ENCODE measurements at places on chromosomes 6 and 20. TPM values are rescaled to one million over a fixed set of nuclear protein-coding genes. Genes with fewer than 3 reads are reported as not detected.
A peak's percentile ranks its signal among the peaks of the same experiment; 100 is the strongest.

GRCh38 chr6:155275808-155276480 is 12.1 kb downstream of the CLDN20 start:
- no peak for DNase-seq
- no peaks in the 10 kb centered on the region for H3K27me3 ChIP-seq
- no peak overlapping the region for H3K4me3 ChIP-seq
- H3K36me3 ChIP-seq, result peaks cover 25% of the 10 kb centered on the region
- H3K27ac ChIP-seq, result no peak overlapping the region
- H3K4me1 ChIP-seq, result peaks cover 4% of the 10 kb centered on the region

DNA sequence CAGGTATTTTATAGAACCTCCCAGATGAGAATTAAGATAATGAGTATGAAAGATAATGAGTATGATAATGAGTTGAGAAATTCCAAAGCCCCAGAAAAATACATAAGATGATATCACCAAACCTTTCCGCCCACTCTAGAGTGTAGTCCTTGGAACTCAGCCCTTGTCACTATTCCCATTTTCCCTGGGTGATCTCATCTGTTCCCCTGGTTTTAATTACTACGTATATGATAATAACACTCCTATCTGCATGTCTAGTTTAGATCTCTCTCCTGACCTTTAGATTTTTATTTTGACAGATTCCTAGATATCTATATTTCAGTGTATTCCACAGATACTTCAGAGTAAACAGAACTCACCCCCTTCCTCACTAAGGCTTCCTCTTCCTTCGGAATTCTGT is 51.0 kb upstream of the ASIP start:
- peaks cover 9% of the 10 kb centered on the region for H3K4me1 ChIP-seq
- H3K36me3 ChIP-seq, result no peaks in the 10 kb centered on the region
- DNase-seq, result no peak
- H3K4me3 ChIP-seq, result no peak overlapping the region
- H3K27ac ChIP-seq, result no peak overlapping the region

- peaks cover 31% of the 10 kb centered on the region for H3K4me1 ChIP-seq
- H3K4me3 ChIP-seq, result no peak overlapping the region
- H3K36me3 ChIP-seq, result peaks cover 21% of the 10 kb centered on the region
- H3K27ac ChIP-seq, result peak overlapping the region; percentile 98
Measured at GRCh38 chr6:42783876-42784642, 2.2 kb downstream of the BICRAL start.

DNA sequence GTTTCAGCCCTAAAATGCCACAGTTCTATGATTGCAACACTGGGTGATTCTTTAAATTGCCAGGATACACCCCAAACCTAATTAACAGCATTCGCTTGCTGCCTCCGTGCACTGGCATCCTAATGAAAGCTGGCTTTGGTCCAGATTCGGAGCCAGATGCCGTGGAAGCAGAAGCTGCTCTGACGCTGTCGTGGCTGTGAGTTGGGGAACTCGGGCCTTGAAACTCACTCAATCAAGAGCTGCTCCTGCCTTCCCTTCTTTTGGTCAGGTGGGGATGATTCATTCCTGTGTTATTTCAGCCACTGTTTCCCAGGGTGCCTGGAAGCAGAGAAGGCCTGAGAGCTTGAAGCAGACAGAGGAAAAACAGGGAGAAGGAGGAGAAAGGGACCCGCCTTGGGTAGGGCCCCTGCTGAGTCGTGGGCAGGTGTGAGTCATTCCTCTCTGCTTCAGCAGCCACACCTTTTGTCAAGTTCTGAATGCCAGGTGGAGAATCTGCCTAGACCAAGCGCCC is 36.2 kb upstream of the DSP start:
- H3K4me3 ChIP-seq, result no peak overlapping the region
- no peaks in the 10 kb centered on the region for H3K27me3 ChIP-seq
- DNase-seq, result no peak
- no peaks in the 10 kb centered on the region for H3K36me3 ChIP-seq

GRCh38 chr6:135291288-135292076 is 110.4 kb downstream of the MYB start:
- peaks cover 11% of the 10 kb centered on the region for H3K4me1 ChIP-seq
- H3K36me3 ChIP-seq, result peaks cover 39% of the 10 kb centered on the region
- H3K27me3 ChIP-seq, result no peaks in the 10 kb centered on the region
- H3K27ac ChIP-seq, result no peak overlapping the region

DNA sequence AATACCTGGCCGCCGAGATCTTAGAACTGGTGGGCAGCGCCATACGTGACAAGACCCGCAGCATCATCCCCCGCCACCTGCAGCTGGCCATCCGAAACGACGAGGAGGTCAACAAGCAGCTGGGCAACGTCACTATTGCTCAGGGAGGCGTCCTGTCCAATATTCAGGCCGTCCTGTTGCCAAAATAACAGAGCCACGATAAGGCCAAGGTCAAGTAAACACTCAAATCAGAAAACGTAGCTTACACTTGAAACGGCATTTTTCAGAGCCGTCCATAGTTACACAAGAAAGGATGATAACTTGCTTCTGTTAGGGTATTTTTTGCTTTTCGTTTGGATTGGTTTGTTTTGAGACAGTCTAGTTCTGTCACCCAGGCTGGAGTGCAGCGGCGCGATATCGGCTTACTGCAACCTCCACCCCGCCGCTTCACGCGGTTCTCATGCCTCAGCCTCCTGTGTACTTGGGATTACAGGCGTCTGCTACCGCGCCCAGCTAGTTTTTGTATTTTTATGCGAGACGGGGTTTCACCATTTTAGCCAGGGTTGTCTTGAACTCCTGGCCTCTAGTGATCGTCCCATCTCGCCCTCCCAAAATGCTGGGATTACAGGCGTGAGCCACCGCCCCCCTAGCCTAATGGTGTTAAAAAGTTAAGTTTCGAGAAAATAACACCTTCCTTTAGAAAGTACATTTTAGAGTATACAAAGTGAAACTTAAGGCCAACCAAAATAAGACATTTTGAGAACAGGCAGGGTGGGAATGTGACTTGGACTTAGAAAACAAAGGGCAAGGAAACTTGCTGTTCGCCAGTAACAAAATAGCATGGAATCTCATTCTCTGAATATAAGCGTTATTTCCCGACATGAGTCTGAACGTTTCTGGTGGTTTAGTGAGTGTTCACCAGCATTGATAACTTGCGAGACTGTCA is 42.8 kb upstream of the HFE start:
- peak overlapping the region; percentile 86 for H3K4me3 ChIP-seq
- no peaks in the 10 kb centered on the region for H3K36me3 ChIP-seq
- peaks cover 33% of the 10 kb centered on the region for H3K4me1 ChIP-seq
- H3K27me3 ChIP-seq, result no peaks in the 10 kb centered on the region

DNA sequence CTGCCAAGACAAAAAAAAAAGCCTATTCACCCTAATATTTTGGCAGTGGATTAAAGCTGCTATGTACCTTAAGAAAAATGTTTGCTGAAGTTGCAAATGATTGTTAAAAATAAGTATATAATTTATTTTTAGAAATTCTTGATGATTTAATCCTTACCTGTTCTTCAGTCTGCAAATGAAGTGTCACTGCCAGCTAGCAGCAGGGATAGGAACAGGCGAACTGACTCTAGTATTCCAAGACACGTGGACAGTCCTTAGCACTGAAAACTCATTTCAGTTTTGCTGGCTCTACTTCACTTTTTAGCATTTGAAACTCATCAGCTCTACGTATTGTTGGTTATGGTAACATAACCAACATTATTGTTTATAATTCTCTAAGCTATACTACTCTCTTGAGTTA is 204.4 kb upstream of the ID4 start:
- H3K4me3 ChIP-seq, result no peak overlapping the region
- no peak overlapping the region for H3K27ac ChIP-seq
- no peaks in the 10 kb centered on the region for H3K36me3 ChIP-seq
- no peaks in the 10 kb centered on the region for H3K4me1 ChIP-seq
- DNase-seq, result no peak
- no peaks in the 10 kb centered on the region for H3K27me3 ChIP-seq

DNA sequence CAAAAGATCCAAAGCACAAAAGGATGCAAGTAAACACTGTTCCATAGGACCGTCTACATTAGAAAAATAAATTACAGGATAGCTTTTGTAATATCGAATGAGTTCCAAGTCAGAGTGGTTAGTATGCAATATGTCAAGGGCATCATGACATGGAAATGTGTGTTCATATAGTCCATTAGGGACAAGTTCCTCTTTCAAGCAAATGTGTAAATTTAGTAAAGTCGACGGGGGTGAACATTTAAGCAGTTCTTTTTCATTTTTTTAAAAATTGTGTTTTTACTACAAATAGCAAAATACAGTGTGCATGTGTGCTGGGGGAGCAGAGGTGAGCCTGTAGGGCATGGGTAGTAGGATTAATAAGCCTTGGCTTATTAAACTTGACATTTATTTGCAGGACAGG is 359.0 kb downstream of the ESR1 start:
- no peak for DNase-seq
- peaks cover 20% of the 10 kb centered on the region for H3K4me1 ChIP-seq
- H3K27ac ChIP-seq, result no peak overlapping the region
- no peak overlapping the region for H3K4me3 ChIP-seq

DNA sequence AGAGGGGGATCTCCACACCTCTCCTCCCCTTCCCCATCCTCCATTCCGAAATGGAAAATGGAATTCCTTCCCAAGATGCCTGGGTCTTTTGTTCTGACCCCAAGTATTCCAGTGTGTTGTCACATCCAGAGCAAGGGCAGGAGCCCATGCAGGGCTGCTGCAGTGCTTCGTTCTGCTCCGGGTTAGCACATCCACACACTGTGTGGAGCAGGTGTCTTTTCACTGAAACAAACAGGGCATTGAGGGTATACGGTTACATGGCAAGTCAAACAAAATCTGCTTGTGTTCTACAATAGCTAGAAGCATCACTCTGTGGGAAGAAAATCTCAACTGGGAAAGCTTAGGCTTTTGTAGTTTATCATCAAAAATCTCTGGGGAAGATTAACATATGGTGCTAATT is 56.9 kb downstream of the LYRM2 start:
- DNase-seq, result no peak
- H3K4me1 ChIP-seq, result peaks cover 2% of the 10 kb centered on the region

DNA sequence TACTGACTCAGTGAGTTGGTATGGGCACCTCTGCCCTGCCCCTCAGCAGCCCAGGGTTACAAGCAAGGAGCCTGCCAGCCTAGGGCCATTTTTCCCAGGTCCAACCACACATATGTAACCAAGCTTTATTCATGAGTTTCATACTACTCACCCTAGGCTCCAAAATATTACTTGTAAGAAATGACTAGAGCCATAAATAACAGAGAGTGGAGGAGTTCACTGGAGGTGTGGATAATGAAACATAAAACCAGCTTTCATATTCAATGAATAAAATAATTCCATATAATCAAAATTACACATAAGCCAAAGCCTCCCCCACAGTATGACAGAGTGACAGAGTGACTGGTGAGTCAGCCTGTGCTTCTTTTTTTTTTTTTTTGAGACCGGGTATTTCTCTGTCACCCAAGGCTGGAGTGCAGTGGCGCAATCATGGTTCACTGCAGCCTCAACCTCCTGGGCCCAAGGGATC is 229.8 kb upstream of the SASH1 start:
- no peak overlapping the region for H3K4me3 ChIP-seq
- DNase-seq, result no peak
- no peaks in the 10 kb centered on the region for H3K4me1 ChIP-seq
- H3K36me3 ChIP-seq, result no peaks in the 10 kb centered on the region
- no peak overlapping the region for H3K27ac ChIP-seq

- no peaks in the 10 kb centered on the region for H3K36me3 ChIP-seq
- DNase-seq, result no peak
- H3K4me1 ChIP-seq, result peaks cover 28% of the 10 kb centered on the region
- no peaks in the 10 kb centered on the region for H3K27me3 ChIP-seq
- H3K27ac ChIP-seq, result no peak overlapping the region
Measured at GRCh38 chr20:41231136-41231535, 86.4 kb downstream of the ZHX3 start.

KIFC1 gene
- 64.9 TPM for total RNA-seq

OR2H2 gene
- total RNA-seq, result not detected

SEL1L2 gene
- not detected for total RNA-seq

SLC22A16 gene
- not detected for total RNA-seq

GTF2H4 gene
- 60.3 TPM for total RNA-seq

WFDC2 gene
- total RNA-seq, result not detected

GSTA1 gene
- not detected for total RNA-seq

GSTA2 gene
- total RNA-seq, result not detected
